Germinal center (tissue), 1 donor: ENCODE measurements at places on chromosomes 12 and 14.

DNA sequence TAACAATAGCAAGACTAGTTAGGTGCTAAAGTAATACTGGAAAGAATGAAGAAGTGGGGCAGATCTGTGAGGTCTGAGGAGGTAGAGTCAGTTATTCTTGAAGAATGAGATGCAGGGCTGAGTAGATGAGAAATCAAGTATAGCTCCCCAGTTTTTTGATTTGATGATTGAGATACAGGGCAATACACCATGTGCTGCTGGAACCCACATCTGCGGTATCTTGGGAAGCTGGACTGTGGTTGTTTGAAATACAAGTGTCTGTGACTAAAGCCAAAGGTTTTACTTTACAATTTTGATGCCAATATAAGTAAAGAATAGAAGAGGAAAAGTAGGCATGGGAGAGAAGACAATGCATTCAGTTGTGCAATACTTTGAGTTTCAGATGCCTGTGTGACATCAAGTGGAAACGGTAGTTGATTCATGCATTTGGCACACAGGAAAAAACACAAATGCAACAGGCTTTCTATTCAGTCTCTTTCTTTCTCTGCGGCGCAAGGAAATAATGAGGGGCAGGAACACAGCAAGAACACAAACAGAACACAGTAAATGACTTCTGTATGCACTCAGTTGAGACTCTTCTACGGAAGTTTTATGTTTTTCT lies 190.2 kb upstream of the SLC38A2 start:
- DNase-seq = no peak

- DNase-seq = no peak
Observed at GRCh38 chr12:5264006-5264405, 167.9 kb upstream of the NTF3 start.

GRCh38 chr14:88914956-88915355 lies 90.5 kb downstream of the TTC8 start:
- no peak for DNase-seq

GRCh38 chr12:124565656-124566160 lies 1.7 kb downstream of the NCOR2 start:
- no peak for DNase-seq

- no peak for DNase-seq
Observed at GRCh38 chr14:103095210-103095778, 769 bp downstream of the EXOC3L4 start.

DNA sequence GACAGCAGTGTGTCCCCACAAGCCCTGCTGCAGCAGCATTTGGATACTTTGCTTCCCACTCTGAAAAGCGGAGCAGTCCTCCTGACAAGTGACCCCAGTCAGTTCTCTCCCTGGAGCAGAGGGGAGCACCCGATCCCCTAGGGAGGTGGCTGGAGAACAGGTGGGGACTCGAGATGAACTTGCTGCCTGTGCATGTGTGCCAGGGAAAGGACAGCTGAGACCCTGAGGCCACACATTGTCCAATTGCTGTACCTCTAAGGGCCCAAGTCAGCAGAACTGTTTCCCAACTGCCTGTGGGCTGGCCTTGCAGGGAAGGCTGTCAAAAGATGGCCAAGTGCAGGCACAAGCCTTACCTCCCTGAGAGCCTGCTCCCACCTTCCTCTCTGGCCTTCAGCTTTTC lies 55.1 kb downstream of the IFT43 start:
- DNase-seq = no peak

DNA sequence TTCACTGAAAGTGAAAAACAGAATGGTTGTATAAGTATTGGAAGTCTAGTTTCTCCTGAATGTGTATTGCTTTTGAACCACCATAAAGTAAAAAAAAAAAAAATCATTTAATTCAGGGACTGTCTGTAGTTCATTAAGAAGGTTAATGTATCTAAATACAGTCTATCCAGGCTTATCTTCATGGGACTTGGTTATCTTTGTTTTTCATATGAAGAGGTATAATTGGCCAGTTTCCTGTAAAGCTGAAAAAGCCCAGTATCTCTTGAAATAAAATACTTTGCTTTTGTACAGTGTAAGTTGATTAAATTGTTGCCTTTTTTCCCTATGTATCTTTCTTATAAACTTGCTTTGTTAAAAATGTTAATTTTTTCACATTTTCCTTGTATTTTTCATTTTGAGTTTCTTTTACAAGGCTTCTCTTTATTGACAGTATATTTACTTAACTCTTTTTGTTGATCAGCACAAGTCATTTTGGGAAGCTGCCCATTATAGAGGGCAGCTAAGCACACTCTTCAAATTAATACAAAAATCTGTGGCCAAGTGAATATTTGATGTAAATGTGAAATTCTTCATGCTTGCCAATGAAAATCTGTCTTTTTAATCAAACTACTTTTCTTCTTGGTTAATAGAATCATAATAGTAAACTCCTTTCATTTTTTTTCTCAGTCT lies 156.0 kb downstream of the TMTC3 start:
- no peak for DNase-seq

DNA sequence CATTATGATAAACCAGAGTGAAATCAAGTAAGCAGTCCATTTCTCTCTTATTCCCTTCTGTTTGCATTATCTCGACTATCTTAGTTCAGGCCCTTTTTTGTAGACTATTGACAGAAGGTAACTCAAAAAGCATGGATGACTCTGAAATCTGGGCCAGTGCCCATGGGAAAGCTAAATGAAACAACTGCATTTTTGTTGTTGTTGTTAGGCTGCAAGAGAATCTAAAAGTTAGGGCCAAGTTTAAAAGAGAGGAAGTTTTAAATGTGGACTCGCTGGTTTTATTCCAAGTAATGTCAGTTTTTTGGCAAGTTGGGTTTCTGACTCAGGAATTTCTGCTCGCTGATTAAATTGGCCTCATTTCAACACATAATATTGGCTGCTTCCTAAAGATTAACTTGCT lies 201.1 kb downstream of the PIK3C2G start:
- no peak for DNase-seq
